Activated CD8-positive, alpha-beta memory T cell treated with anti-CD3 and anti-CD28 coated beads, Interleukin-2, amount 50 U/mL, for 48 hours (primary cell): ENCODE measurements at places on chromosomes 7 and 10.
A peak's percentile ranks its signal among the peaks of the same experiment; 100 is the strongest.

- DNase-seq = no peak
These were observed 12.1 kb downstream of the TAX1BP1 start for GRCh38 chr7:27751888-27752660.

DNA sequence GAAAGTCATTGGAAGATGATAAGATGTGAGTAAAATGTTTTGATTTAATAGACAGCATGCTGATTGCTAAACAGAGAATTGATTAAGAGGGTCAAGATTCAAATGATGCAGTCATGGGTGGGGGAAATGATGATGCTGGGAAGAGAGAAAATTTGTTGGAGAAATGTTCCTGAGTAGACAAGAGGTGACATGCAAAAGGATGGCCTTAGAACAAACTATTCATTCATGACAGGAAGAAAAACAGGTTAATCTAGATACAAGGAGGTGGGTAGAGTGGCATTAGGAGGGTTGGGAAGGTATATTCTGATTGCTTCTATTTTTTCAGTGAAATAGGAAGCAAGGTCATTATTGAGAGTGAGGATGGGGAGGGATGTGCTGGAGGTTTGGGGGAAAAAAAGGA is 146.7 kb downstream of the SEM1 start:
- DNase-seq = no peak

- no peak for DNase-seq
These were observed 523.0 kb downstream of the PTPRN2 start for GRCh38 chr7:158064631-158065030.

GRCh38 chr7:22452142-22452959 is 47.6 kb downstream of the STEAP1B start:
- peak; percentile 79 for DNase-seq

DNA sequence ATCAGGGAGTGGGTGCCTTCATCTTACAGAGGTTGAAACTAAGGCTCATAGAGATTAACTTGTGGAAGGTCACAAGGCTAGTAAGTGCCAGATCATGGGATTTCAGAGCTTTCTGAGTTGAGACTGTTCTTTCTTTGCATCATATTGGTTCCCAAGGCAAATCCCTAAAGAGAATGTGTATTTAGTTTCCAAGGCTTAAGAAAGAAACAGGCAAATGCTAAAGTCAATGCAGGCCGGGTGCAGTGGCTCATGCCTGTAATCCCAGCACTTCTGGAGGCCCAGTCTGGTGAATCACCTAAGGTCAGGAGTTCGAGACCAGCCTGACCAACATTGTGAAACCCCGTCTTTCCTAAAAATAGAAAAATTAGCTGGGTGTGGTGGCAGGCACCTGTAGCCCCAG is 19.8 kb downstream of the CDK1 start:
- DNase-seq = no peak
